Stimulated activated CD8-positive, alpha-beta memory T cell treated with anti-CD3 and anti-CD28 coated beads, Interleukin-15, amount 100 ng/mL, for 48 hours (primary cell): ENCODE measurements at places on chromosomes 12 and 14.

DNA sequence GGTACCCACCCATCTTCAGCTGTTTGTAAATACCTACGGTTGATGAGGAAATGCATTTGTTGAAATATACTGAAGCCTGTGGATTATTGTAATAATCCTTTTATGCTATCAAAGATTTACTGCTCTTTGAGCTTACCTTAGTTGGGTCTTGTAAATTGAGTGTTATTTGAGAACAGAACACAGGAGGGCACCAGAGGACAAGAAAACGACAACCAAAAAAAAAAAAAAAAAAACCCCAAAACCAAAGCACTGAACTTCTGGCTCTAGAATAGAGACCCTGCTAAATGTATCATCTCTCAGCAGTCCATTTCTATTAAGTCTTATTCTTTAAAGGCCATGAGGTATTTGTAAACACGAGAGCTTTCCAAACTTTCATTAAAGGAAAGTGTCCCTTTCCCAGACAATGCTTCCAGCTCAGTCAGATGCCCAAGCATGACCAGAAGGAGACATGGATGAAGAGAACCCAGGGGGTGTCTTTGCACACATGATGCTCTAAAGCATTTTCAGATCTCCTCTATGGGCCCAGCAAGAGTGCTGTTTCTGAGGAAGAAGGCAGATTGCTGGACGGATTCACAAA is 763.9 kb downstream of the NRXN3 start:
- no peak for DNase-seq

GRCh38 chr14:82724316-82724715 is 1190.7 kb upstream of the SEL1L start:
- no peak for DNase-seq

GRCh38 chr14:76929927-76930326 is 98.6 kb downstream of the IRF2BPL start:
- no peak for DNase-seq

- peak; percentile 38 for DNase-seq
Observed at GRCh38 chr12:110102255-110102654, 21.9 kb upstream of the IFT81 start.

- no peak for DNase-seq
Observed at GRCh38 chr12:9858135-9858534, 11.0 kb downstream of the CLEC2B start.

GRCh38 chr12:59182191-59182590 is 261.9 kb upstream of the LRIG3 start:
- peak; percentile 26 for DNase-seq

- peak; percentile 90 for DNase-seq
Observed at GRCh38 chr14:105999361-106000028, 473.1 kb downstream of the TMEM121 start.

DNA sequence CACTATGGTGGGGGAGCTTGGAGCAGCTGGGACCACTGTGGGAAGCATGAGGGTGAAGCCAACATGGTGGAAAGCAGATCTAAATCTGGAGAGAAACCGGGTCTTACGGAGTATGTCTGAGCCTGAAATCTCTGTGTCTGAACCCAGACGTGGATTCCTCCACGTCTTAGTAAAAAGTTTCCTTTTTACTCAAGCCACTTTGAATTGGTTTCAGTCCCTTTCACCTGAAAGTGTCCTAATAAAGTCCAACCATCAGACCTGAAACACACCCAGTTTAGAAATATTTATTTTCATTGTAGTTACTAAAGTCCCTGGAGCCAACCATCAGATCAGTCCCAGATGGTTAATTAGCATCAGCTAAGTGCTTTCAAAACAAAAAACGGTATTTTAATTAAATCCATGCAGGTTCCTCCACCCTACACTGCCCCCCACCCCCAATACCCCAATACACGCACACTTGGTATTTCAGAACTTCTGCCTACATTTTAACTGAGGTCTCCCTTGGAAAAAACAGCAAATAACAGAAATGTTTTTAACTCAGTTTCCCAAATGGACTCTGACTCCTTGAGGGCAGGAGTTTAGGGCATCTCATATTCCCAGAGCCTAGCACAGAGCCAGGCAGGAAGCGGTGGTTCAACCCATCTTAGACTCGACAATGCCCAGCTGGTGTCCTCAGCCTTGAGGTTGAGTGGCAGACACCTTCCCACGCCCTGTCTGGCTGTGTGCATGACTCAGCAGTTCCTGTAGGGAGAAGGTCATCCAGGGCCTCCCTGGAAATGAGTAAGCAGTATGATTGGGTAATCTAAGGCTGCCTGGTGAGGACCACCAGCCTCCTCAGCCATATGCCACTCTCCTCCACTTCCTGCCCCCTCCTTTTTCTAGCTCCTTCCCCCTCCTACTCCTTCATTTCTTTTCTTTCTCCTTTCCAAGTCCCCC is 175.8 kb downstream of the TTC8 start:
- DNase-seq = peak; percentile 49

GRCh38 chr14:94356379-94357056 is 31.9 kb downstream of the SERPINA1 start:
- no peak for DNase-seq

- no peak for DNase-seq
Observed at GRCh38 chr14:56324454-56324853, 206.2 kb downstream of the PELI2 start.

DNA sequence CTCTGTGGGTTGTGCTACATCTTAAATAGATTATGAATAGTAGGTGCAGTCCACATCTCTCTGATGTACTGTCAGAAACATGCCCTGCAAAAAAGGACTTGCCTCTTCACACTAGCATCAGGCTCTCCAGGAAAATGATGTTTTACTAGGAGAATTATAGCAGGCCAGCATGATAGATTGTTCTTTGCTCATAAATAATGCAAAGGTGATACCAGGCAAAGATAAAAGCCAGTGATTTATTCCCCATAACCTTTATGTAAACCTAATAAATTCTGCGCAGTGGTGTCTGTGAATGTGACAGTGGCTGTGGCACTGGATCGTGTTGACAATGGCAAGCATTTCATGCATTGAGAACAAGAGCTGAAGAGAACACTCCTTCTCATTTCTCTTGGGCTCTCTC is 646.5 kb upstream of the SEL1L start:
- DNase-seq = no peak

- no peak for DNase-seq
Observed at GRCh38 chr12:43004908-43005307, 415.4 kb upstream of the PRICKLE1 start.

DNA sequence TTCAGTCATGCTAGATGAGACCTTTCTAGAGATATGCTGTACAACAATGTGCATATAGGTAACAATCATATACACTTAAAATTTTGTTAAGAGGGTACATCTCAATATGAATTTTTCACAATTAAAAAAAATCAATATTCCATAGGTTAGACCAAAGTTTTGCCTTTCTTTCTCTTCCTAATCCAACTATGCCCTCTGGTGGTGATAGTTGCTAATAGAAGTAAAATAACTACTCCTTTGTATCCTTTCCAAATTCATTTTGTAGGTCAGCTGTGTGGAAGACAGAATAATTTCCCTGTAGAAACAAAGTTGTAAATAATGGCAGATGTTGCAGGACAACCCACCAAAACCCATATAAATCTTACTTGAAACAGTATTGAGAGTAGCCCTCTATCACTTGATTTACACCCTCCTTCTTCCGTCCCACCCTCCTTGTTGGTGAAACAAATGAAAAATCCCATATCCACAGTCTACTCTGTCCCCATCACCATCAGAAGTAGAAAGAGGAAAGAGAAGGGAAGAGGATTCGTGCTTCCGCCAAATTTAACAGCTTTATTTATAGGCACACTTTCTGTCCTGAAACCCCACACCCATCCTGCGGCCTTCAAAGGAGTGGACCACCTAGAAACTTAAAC is 34.2 kb upstream of the KICS2 start:
- DNase-seq = no peak

DNA sequence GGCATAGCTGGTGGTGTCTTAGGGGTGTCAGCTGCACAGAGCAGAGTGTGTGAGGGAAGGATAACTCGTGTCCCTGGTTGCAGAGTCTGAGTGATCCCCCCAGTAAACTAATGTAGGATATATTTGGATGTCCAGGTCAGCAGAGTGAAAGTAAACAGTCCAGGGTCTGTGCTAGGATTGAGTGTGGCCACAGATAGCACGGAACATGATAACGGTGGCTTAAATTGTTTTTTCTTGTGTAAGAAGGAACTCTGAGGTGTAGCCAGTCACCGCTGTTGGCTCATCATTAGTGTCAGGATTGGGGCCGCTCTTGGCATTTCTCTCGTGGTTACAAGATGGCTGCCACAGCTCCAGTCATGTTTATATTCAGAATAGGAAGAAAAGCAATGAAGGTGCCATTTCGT is 97.3 kb downstream of the DERA start:
- no peak for DNase-seq

- no peak for DNase-seq
Observed at GRCh38 chr14:31241450-31242114, 34.0 kb upstream of the HECTD1 start.

DNA sequence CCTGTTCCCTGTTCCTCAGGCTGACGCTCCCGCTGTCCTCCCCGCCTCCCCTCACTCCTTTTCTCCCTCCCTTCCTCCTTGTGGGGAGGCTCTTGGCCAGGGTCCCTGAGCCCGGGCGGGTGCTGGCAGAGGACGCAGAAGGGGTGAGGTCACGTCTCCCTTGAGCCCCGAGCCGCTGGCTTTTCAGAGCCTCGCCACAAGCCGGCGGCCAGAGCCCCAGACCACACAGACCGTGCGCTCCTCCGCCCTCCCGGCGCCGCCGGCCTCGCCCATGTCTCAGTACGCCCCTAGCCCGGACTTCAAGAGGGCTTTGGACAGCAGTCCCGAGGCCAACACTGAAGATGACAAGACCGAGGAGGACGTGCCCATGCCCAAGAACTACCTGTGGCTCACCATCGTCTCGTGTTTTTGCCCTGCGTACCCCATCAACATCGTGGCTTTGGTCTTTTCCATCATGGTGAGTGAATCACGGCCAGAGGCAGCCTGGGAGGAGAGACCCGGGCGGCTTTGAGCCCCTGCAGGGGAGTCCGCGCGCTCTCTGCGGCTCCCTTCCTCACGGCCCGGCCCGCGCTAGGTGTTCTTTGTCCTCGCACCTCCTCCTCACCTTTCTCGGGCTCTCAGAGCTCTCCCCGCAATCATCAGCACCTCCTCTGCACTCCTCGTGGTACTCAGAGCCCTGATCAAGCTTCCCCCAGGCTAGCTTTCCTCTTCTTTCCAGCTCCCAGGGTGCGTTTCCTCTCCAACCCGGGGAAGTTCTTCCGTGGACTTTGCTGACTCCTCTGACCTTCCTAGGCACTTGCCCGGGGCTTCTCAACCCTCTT is at the start of gene TMEM233:
TMEM233 (plus strand) TSS at position 197 of the 821 bp plus-strand sequence; CDS start at position 272, 75 bp downstream.
- DNase-seq = no peak

GRCh38 chr14:88695870-88696269 is 96.9 kb downstream of the EML5 start:
- DNase-seq = no peak

- DNase-seq = no peak
Observed at GRCh38 chr12:69908203-69908602, 83.2 kb downstream of the MYRFL start.

- no peak for DNase-seq
Observed at GRCh38 chr14:23571701-23572523, 4.3 kb upstream of the AP1G2 start.

- DNase-seq = no peak
Observed at GRCh38 chr12:109389146-109389545, 41.4 kb downstream of the MYO1H start.

DNA sequence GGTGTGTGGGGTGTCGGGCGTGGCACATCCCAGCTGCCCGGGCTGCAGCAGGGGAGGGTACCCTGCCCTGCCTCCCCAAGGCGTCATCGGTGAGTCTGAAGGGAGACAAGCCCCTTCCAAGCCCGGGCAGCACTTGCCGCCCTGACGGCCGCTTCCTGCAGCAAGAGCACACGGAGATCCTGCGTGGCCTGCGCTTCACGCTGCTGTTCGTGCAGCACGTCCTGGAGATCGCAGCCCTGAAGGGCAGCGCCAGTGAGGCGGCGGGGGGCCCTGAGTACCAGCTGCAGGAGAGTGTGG is 10.1 kb upstream of the PUS1 start:
- no peak for DNase-seq

DNA sequence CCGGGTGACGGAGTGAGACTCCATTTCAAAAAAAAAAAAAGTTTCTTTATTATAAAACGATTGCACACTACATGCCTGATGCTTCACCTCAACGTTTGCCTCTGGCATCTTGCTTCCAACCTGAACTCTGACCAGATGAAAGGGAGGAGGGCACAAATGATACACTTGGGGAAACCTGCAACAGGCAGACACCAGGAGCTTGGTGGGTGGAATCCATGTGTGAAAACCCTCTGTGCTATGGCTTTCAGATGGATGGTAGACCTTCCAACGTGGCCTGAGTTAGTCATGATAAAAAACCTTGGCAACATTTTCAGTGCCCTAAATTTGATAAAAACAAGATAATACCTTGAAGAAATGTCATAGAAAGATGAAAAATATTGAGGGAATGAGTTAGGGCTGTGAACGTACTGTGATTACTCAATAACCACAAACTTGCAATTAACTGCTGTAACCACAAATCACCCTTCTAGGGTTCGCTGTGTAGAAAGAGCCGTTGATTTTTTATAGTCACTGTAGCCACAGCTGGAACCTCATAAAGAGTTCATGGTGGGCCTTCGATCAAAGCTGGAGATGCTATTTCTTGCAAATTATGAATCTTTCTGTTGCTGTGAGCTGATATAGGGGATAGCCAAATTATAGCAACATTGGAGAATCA is 26.1 kb upstream of the GZMB start:
- DNase-seq = no peak

DNA sequence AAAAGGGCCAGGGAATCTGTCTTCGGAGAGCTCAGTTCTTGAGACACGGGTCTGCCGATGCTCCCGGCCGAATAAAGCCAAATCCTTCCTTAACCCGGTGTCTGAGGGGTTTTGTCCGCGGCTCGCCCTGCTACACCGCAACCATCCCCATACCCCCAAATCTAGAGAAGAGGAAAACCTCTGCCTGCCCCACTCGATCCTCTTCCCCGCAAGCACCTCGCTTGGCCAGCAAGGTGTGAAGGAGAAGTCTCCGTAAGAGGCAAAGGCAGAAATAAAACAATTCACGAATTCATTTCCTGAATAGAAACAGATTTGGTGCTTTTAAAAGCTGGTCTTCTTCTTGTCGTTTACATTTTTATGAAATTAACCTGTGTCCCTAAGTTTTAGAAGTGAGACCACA is 67.3 kb upstream of the GALNT9 start:
- no peak for DNase-seq

GRCh38 chr12:91204421-91204820 is 21.8 kb upstream of the DCN start:
- DNase-seq = no peak

DNA sequence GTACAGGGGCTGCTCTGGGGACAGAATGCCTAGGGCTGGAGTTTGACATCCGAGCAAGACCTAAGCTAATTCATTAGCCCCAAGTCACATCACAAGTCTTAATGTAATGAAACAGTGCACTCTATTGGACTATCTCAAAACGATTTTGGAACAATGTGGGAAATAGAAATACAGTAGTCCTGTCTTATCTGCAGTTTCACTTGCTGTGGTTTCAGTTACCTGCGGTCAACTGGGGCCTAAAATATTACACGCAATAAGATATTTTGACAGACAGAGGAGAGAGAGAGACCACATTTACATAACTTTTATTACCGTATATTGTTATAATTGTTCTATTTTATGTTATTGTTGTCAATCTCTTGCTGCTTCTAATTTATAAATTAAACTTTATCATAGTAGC is 21.1 kb downstream of the MOAP1 start:
- DNase-seq = no peak
